ENCODE measurements at places on chromosomes 4 and X.
A peak's percentile ranks its signal among the peaks of the same experiment; 100 is the strongest.

DNA sequence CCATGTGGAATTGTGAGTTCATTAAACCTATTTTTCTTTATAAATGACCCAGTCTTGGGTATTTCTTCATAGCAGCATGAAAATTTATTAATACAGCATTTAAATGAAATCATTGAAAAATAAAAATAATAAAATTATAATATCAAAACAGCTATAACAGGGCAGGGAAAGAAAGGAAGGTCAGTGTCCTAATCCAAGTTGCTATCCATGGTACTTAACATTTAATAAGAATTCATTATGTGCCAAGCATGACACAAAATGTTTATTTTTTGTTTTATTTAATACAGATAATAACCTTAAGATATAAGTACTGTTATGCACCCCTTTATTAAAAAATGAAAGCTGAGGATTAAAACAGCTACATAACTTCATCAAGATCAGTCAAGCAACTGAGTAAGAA lies 838.4 kb downstream of the RAB28 start:
- no peak for DNase-seq

DNA sequence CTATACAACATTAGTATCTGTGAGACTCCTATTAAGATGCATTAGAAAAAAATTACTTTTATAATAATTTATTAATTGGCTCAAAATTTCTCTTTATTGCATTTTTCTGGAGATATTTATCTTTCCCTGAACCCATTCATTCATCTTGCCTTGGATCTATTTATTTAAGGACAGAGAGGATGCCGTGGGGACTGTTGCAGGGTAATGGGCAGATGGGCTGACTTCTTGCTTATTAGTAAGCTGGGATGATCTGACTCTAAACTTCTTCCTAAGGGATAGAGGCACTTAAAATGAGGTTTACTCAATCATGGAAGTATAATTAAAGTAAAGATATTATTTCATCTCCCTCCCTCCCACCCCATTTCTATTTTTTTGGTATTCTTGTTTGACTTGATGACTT lies 18.2 kb upstream of the ANK2 start:
- DNase-seq = no peak

- DNase-seq = peak; percentile 11
Measured at GRCh38 chr4:109207061-109207460, 95.4 kb downstream of the COL25A1 start.

- peak; percentile 62 for DNase-seq
Measured at GRCh38 chrX:115689931-115690330, 129.0 kb downstream of the PLS3 start.

DNA sequence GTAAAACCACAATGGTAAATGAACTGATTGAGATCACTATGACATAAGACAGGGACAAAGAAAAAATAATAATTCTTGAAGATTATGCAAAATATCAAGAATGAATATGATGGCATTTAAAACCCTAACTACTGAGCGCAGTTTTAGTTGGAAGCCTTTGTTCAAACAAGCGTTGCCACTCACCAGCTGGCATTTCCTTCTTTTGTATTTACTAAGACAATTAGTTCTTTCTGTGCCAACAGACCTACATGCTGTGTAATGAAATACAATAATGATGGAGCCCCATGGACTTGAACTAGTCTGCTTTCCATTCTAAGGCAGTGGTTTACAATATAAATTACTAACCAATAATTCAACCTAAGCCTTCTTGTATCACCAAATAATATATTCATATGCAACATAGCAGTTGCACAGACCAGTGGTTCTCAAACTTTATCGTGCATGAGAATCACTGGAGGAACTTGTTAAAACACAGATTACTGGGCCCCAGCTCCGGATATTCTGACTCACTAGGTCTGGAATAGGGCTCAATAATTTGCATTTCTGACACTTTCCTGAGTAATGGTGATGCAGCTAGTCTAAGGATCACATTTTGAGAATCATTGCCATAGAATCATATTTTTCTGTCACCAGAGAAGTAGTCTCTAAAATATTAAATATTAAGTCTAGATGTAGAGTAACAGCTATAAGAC lies 196.4 kb upstream of the MAGEB18 start:
- DNase-seq = no peak

GRCh38 chr4:158802914-158803313 lies 34.1 kb downstream of the FNIP2 start:
- no peak for DNase-seq

- peak; percentile 59 for DNase-seq
Measured at GRCh38 chrX:106894978-106895452, 8.1 kb downstream of the RIPPLY1 start.

DNA sequence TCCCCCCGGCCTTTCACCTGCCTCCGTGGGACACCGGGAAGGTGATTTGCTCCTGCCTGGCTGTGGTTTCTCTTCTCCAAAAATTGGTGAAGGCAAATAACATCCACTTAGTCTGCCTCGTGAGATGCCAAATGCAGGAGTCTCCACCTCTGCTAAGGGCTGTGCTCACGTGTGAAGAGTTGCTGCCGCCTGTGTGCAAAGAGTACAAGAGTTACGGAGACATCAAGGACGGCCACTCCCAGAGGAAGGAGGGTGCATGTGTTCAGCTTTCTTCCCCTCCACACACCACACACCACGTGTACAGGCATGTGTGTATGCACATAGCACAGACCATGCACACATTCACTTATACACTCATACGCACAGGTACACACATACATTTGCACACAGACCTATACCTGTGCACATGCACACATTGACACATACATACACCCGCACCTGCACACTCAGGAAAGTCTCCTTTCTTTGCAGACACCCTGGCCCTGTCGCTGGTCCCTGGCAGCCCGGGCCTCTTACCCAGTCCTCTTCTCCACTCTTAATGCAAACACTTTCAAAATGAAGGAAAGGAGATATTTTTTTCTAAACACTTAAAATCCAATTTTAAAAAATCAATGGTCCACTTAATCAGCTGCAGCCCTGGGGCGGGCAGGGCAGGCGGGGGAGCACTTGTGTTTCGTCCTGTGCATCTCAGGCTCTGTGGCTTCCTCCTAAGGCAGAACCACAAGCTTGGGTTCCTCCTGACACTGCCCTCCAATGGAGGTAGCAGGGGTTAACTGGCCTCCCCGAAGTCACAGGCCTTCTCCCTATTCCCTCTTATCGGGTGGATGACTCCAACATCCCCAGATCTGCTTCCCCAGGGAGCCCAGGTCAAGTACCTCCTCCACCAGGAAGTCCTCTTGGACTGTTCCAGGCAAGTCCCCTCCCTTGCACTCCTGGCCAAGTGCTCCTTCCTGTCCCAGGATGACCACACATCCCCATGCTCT lies 103.0 kb downstream of the CPZ start:
- DNase-seq = no peak

GRCh38 chrX:37644381-37645305 lies 40.9 kb upstream of the XK start:
- DNase-seq = no peak

- peak; percentile 18 for DNase-seq
Measured at GRCh38 chr4:101122019-101122418, 225.3 kb downstream of the PPP3CA start.

DNA sequence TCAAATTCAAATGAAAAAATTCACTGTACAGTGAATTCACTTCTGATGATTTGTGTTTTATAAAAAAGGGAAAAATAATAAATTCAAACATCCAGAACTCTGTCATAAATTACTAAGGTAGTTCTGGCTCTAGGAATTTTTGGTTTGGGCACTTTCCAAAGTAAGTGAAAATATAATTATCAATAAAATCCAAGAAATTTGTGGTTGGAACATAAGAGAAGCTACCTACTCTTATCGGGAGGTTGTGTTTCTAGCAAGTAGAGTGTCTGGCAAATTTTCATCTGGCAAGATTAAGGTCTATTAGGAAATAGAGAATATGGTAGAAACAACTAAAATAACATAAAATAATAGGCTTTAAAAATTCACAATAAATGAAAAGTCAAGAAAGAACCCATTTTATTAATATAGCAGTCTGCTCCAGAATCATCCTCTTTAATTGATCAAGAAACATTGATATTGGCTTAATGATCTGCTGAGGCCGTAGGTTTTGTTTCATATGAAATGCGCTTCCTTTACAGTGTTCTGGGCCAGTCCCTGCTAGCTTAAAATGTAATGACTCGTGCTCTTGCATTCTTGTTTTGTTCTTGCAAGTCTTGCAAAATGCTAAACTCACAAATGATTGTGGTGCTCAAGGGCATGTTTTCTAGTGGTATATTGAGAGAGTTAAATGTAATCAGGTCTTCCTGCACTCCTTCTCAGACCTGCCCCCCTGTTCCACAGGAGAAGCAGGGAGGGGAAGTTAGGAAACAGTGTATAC lies 331.4 kb downstream of the RAPGEF2 start:
- peak; percentile 77 for DNase-seq

- no peak for DNase-seq
Measured at GRCh38 chr4:99467887-99468286, 32.7 kb upstream of the ADH7 start.

DNA sequence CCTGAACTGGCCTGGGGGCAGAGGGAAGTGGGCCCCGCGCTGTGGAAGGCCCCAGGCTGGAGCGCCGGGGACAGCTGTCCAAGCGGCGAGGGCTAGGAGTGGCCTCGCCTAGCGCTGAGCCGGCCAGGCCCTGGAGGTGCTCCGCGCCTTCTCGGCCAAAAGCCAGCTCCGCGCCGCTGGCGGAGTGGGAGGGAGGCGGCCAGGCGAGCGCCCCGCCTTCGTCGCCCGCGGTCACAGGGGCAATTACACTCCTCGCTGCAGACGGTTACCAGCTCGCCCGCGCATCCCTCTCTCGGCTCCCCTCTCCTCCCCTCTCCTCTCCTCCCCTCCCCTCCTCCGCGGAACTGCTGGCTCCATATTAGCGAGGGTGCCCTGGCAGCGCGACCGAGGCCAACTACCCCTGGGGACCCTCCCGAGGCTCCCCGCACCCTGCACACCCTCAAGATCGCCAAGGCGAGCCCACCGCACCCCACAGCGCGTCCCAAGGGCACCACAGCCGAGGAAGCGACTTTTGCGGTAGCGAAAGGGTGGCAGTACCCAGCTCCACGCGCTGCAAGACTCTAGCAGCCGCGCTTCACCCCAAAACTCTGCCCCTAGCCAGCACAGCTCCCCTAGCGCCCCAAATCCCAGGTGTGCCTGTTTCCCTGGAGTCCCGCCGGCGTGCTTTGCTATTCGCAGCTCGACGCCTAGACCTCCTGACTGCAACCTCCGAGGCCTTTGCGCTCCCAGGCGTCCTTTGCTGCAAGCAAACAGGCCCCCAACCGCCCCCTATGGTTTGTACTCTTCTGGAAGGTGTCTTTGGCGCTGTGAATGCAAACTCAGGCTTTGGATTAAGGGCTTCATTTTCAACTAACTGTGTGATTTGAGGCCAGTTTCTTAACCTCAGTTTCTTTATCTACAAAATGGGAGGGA lies 91.4 kb downstream of the BCOR start:
- no peak for DNase-seq

DNA sequence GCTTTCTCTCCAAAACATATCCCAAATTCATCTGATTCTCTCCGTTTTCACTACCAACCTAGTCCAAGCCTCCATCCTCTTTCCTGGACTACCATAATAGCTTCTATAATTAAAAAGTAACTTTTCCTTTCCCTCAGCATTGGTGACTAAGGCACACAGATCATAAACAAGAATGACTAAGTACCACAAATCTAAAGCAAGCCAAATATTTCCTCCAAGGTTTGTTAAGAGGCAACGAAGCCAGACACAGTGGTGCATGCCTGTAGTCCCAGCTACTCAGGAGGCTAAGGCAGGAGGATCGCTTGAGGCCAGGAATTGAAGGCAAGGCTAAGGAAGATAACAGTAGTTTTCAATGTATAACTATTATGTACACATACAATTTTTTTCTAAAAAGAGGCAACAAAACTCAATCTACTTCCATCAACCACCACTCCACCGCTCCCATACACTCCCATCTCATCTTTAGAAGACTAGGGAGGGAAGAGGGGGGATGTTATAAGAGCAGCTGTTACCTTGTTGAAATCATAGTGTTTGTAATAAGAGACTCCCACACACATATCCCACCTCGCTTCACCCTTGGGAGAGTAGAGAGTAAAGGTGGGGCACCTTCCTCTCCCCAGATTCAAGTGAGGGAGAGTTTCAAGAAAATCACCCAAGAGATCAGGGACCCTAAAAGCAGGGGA lies 4.2 kb upstream of the JCHAIN start:
- peak; percentile 67 for DNase-seq

- peak; percentile 58 for DNase-seq
Measured at GRCh38 chr4:107034091-107034995, 1.8 kb downstream of the DKK2 start.

DNA sequence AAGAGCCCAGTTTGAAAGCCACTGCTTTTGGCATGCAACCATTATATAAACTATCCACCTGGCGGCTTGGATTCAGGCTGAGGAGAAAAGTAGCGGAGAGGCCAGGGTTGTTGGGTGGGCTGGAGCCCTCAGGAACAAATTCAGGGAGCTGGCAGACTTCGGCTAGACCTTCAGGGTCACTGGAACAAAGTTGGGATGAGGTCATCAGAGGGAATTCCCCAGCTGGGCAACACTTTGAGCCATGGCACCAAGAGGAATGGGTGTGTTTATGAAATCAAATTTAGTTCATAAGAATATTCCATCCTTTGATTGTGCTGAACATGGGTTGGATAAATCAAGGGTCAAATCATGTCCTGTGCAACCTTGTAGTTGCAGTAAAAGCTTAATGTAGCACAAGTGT lies 22.0 kb downstream of the MTMR1 start:
- DNase-seq = no peak

- DNase-seq = no peak
Measured at GRCh38 chr4:122884499-122884898, 37.9 kb downstream of the NUDT6 start.

DNA sequence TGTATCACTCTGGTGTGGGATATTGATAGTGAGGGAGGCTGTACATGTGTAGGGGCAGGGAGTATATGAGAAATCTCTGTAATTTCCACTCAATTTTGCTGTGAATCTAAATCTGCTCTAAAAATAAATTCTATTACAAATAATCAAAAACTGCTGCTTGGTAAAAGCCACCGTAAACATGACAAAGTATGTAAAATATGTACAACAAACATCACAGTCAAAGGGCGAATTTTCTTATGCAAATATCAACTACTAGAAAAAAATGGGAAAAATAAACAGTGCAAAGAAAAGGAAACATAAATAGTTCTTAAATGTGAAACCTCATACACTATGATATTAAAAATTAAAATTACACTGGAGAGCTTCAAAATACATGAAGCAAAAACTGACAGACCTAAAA lies 105.1 kb upstream of the DCLK2 start:
- peak; percentile 33 for DNase-seq

DNA sequence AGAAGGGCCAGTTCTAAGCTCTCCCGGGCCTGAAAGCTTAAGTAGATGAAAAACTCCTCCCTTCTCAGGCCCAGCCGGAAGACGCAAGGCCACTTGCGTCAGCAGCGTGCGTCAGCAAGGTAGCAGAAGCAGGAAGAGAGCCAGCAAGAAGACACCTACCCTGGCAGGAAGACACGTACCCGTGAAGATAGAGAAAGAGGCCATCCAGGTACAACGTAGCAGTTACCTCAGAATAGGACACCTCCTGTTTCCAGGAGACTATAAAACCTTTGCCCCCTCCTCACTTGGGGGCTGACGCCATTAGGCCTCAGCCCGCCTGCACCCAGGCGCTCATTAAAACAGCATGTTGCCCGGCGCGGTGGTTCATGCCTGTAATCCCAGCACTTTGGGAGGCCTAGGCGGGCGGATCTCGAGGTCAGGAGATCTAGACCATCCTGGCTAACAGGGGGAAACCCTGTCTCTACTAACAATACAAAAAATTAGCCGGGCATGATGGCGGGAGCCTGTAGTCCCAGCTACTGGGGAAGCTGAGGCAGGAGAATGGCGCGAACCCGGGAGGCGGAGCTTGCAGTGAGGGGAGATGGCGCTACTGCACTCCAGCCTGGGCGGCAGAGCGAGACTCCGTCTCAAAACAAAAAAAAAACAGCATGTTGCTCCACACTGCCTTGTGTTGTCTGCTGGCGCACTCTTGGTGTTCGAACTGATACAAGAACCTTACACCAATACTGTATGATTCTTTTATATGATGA lies 242.7 kb upstream of the NWD2 start:
- no peak for DNase-seq
